ENCODE measurements at places on chromosomes 13 and 19. TPM values are rescaled to one million over a fixed set of nuclear protein-coding genes. Genes with fewer than 3 reads are reported as not detected.

DNA sequence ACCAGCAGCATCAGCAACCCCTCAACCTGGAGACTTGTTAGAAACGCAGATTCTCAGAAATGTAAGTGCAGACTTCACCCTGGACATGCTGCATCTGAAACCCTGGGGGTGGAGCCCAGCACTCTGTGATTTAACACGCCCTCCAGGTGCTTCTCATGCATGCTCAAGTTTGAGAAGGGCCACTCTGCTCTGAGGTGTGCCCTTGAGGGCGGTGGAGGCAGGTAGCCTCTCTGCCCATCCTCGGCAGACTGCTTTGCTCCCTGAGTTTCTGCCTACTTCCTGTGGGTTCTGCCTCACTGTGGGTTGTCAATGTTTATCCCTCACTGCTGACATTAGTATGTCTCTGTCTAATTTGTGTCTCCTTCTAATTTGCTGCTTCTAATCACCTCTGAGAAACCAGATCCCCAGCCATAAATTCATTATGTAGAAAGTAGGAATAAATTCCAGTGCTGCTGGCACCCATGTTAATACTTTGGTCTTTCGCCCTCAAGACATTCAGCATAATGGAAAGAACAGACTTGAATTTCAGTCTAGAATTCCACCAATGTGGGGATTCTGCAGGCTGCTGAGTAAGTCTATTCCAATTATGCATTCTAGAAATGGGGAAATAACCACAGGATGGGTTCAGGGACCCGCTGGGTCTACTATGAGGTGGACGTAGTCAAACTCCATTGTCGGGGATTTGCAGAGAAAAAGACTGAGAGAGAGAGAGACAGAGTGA is 51.3 kb upstream of the CYSLTR2 start:
- DNase-seq, result no peak
- H3K27ac ChIP-seq, result no peak overlapping the region
- no peak overlapping the region for H3K4me3 ChIP-seq
- H3K36me3 ChIP-seq, result no peaks in the 10 kb centered on the region
- H3K4me1 ChIP-seq, result peaks cover 6% of the 10 kb centered on the region

DNA sequence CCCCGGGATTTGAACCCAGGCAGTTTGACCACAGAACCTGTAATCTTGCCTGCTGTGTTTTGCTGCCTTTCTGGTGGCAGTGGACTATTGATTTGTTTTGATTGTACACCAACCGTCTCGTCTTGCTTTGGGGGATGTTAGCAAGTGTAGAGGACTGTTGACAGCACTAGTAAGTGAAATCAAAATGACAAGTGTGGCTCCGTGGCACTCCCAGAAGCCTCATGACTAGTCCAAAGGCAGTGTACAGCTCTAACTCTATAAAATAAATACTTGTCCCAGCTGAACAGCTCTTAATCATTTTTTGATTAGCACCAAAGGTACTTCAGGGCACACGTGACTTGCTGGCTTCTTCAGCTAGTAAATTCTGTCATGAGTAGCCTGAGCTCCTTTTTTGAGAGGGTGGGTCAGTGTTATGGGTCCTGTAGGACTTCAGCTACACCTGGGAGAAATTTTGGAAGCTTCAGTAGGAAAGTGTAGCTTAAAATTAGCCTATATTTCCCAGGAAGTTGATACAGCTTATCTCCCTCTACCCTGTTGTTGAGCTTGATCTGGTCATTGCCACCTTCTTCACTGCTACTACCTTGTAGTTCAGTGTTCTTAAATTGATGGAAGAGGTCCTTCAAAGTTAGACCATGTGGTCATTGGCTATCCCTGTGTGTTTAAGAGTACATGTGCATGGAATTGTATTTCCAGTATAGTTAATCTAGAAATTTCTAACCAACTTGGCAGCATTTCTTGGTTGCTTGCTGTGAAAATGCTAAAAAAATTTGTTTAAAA is 15.1 kb downstream of the TM9SF2 start:
- no peaks in the 10 kb centered on the region for H3K27me3 ChIP-seq
- H3K27ac ChIP-seq, result peak overlapping the region; percentile 9
- no peak for DNase-seq
- H3K36me3 ChIP-seq, result peaks cover 11% of the 10 kb centered on the region
- H3K4me1 ChIP-seq, result peaks cover 37% of the 10 kb centered on the region

DNA sequence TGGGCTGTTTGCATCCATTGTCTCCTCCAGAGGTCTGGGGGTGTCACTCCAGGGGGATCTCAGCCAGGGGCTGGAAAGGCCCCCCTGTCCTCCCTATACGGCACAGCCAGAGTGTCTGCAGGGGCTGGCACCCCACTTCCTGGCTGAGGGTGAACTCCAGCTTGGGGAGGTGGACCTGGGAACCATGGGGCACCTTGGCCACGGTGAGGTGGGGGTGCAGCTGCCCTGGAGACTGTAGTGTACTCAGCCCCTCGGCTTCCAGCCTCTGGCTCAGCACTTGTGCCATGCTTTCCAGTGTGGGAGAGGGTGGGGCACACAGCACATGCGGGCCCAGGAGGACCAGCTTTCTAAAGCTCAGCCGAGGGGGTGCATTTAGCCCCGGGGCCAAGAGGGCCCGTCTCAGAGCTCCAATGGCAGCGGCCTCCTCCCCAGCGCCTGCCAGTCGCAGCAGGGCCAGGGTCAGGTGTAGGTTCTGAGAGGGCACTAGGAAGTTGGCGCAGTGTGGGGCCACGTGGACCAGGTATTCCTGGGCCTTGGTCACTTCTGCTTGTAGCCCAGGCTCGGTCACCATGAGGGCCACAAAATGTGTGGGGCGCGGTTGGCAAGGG is 1.4 kb downstream of the LENG9 start:
- peaks cover 28% of the 10 kb centered on the region for H3K4me1 ChIP-seq
- H3K36me3 ChIP-seq, result peaks cover 36% of the 10 kb centered on the region
- no peaks in the 10 kb centered on the region for H3K27me3 ChIP-seq
- DNase-seq, result no peak

DNA sequence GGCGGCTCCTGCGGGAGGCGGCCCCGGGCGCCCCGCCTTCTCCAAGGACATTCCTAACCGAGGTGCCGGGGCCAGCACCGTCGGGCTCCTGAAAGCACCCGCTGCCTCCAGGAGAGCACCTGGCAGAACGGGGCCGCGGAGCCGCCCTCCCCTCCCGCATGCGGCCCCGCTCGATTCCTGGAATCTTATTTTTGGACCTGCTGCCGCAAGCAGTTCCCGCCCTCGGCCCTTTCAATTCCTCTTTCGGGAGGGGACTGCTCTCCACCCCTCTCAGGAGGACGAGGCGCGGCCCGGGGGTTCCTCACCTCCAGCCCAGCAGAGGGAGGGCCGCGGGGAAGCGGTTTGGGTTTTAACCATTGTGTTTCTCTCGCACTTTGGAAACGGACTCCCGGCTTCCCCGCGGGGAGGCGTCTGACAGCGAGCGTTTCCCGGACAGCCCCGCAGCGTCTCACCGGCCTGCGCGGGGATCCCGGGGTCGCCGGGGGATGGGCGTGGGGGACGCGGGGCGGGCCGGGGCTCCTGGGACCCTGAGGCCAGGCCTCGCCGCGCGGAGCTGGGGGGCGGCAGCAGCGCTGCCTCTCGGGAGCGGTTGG is 849 bp downstream of the GAS6 start:
- peaks cover 41% of the 10 kb centered on the region for H3K27me3 ChIP-seq
- DNase-seq, result no peak
- peak overlapping the region; percentile 48 for H3K4me3 ChIP-seq
- H3K4me1 ChIP-seq, result peaks cover 7% of the 10 kb centered on the region
- no peak overlapping the region for H3K27ac ChIP-seq

GRCh38 chr13:47564041-47564440 is 437.0 kb downstream of the SUCLA2 start:
- H3K36me3 ChIP-seq, result no peaks in the 10 kb centered on the region
- H3K27me3 ChIP-seq, result no peaks in the 10 kb centered on the region
- no peak overlapping the region for H3K27ac ChIP-seq
- H3K4me3 ChIP-seq, result no peak overlapping the region
- no peak for DNase-seq
- no peaks in the 10 kb centered on the region for H3K4me1 ChIP-seq

SYNGR4 gene
- not detected for total RNA-seq

- no peaks in the 10 kb centered on the region for H3K4me1 ChIP-seq
- H3K27me3 ChIP-seq, result no peaks in the 10 kb centered on the region
- DNase-seq, result no peak
- H3K36me3 ChIP-seq, result no peaks in the 10 kb centered on the region
- H3K4me3 ChIP-seq, result no peak overlapping the region
These were observed 142.3 kb downstream of the OXGR1 start for GRCh38 chr13:96851856-96852445.

DNA sequence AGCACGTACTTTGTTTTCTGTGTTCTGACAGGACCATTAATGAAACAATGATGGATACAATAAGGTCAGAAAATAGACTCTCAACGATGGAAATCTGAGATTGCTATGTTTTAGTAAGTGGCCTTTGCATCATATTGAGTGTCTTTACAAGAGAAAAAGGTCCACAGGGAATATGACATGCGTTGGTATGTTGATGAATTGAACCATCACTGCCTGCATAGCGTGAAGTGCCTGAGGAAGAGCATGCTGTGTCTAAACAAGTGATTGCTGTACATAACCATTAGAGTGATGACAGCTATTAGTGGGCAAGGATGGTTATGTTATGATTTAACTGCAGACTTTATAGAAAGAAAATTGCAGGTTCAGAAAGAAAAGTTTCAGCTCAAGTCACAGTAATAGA is 623.2 kb downstream of the SLITRK5 start:
- H3K4me1 ChIP-seq, result no peaks in the 10 kb centered on the region
- no peak overlapping the region for H3K27ac ChIP-seq
- no peak overlapping the region for H3K4me3 ChIP-seq
- no peaks in the 10 kb centered on the region for H3K27me3 ChIP-seq
- DNase-seq, result no peak

- no peaks in the 10 kb centered on the region for H3K4me1 ChIP-seq
- no peaks in the 10 kb centered on the region for H3K27me3 ChIP-seq
- H3K27ac ChIP-seq, result no peak overlapping the region
- DNase-seq, result no peak
- H3K36me3 ChIP-seq, result no peaks in the 10 kb centered on the region
These were observed 77.1 kb downstream of the DCLK1 start for GRCh38 chr13:36054041-36054440.

DNA sequence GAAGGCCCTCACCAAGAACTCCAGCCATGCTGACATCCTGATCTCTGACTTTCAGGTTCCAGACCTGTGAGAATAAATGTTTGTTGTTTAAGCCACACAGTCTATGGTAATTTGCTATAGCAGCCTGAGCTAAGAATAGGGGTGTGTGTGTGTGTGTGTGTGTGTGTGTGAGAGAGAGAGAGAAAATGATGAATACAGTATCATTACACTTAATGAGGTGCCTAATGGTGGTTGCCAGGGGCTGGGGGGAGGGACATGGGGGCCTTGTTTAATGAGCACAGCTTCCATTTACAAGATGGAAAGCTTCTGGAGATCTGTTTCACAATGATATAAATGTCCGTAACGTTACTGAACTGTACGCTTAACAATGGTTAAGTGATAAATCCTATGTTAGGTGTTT is 53.8 kb upstream of the LATS2 start:
- H3K4me3 ChIP-seq, result no peak overlapping the region
- DNase-seq, result no peak
- H3K36me3 ChIP-seq, result no peaks in the 10 kb centered on the region
- no peaks in the 10 kb centered on the region for H3K4me1 ChIP-seq
- H3K27me3 ChIP-seq, result no peaks in the 10 kb centered on the region
- no peak overlapping the region for H3K27ac ChIP-seq

DNA sequence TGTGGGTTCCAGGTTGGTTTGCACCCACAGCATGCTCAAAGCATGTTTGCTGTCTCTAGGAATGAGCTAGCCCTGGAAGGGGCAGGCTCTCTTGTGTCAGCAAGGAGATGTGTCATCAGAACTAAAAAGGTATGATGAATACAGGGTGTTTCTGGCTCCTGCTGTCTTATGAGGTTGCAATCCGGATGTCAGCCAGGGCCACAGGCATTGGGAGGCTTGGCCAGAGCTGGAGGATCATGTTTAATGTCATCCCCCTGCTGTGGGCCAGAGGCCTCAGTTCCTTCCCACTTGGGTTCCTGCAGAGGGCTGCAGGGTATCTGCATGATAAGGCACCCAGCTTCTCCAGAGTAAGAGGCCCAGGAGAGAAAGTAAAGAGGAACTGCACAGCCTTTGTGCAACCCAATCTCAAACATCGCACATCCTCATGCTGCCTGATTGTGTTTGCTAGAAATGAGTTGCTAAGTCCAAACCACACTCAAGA is 193.6 kb downstream of the COL4A1 start:
- no peak overlapping the region for H3K4me3 ChIP-seq
- no peaks in the 10 kb centered on the region for H3K36me3 ChIP-seq
- no peak overlapping the region for H3K27ac ChIP-seq
- H3K4me1 ChIP-seq, result no peaks in the 10 kb centered on the region

CAMSAP3 gene
- 0.25 TPM for total RNA-seq

MBD3L2 gene
- not detected for total RNA-seq

STOML3 gene
- total RNA-seq, result not detected

CEACAM19 gene
- 1.3 TPM for total RNA-seq

DNA sequence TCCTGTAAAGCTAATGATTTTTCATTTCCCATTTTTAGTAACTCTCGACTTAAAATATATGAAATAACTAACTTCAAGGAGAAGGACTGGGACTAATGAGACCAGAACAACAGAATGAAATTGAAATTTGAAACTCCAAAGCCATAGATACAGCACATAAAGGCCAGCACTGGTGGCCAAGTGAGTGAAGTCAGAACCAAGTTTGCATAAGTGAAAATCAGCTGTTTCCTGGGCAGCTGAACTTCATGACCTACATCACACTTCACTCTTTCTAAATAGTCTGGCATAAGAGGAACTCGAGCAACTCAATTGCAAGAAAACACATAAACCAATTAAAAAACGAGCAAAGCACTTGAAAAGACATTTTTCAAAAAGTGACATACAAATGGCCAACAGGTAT is 84.5 kb downstream of the DCLK1 start:
- no peaks in the 10 kb centered on the region for H3K27me3 ChIP-seq
- H3K4me3 ChIP-seq, result no peak overlapping the region
- DNase-seq, result no peak
- H3K36me3 ChIP-seq, result no peaks in the 10 kb centered on the region
- no peaks in the 10 kb centered on the region for H3K4me1 ChIP-seq

CACNA1A gene
- total RNA-seq, result 0.29 TPM

GRCh38 chr19:32460476-32460875 is 54.9 kb downstream of the DPY19L3 start:
- no peak overlapping the region for H3K4me3 ChIP-seq
- H3K27ac ChIP-seq, result no peak overlapping the region
- H3K27me3 ChIP-seq, result no peaks in the 10 kb centered on the region

ELSPBP1 gene
- not detected for total RNA-seq

ZNF574 gene
- total RNA-seq, result 12.4 TPM

SIGLECL1 gene
- not detected for total RNA-seq
